ENCODE measurements at places on chromosomes 11 and 22.

DNA sequence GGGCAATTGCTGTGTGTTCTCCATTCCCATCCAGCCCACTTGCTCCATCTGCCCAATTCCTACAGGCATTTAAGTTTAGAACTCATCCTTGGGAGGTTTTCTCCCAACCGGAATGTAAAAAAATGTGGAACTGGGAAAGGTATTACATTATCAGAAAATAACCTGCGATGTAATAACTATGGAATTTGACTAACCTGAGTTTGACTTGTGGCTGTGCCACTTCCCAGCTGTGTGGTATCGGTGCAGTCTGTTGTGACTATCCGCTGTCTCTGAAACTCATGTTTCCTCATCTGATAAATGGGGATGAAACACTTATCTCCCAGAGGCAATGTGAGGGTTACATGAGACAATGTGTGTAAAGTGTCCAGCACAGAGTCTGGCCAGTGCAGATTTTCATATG lies 77.6 kb downstream of the TENM4 start:
- no peak for DNase-seq

- no peak for DNase-seq
Measured at GRCh38 chr22:35134637-35135036, 68.7 kb downstream of the ISX start.

GRCh38 chr22:19710020-19710768 lies 4.1 kb upstream of the SEPTIN5 start:
- no peak for DNase-seq

GRCh38 chr11:77276271-77276670 lies 25.2 kb downstream of the GDPD4 start:
- DNase-seq = no peak

DNA sequence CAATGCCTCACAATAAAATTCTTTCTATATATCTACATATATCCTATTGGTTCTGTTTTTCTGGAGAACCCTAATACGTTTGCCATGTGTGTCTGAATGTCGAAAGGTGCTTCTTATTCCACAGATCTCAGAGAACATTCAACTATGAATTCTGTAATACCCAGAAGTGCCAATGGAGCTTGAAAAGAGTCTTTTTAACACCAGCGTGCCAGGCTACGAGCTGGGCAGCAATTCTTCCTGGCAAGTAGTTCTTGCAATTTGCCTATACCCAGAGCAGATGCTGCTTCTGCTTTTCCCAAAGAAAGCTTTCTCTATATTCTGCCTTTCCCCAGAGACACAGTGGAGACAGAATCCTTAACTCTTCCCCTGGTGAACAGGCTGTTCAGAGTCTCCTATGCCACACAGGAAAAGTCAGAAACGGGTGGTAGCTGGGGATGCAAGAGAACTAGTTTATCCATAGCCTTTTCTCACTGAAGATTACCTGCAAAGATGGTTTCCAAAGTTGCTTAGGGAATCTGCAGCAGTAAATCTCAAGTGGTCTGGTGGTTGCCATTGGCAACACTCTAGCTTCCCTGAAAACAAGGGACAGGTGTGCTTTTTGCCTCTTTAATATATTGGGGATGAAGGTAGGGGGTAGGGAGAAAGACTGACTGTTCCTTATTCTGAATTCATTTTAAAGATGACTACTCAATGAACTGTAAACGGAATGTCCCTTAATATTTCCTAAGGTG lies 16.8 kb upstream of the PAFAH1B2 start:
- no peak for DNase-seq

GRCh38 chr11:110251836-110252235 lies 44.6 kb downstream of the RDX start:
- peak; percentile 33 for DNase-seq

GRCh38 chr11:126072141-126072741 lies 9.6 kb upstream of the CDON start:
- DNase-seq = no peak

DNA sequence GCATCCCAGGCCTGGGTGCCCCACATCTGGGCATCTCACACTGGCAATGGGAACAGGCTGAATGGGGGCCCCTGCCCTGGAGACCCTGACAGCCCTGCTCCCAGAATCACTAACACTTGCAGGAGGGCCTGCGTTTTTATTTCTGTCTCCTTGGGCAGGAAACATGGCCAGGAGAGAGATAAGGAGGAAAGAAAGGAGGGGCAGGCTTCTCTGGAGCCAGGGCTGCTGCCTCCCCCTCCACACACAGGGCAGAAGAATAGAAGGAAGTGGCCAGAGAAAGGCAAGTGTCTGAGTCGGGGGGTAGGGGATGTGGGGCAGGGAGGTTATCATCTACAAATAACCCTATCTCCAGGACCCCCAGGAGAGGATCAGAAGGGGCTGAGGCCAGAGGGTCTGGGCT lies 25.5 kb upstream of the TSPAN18 start:
- DNase-seq = no peak

DNA sequence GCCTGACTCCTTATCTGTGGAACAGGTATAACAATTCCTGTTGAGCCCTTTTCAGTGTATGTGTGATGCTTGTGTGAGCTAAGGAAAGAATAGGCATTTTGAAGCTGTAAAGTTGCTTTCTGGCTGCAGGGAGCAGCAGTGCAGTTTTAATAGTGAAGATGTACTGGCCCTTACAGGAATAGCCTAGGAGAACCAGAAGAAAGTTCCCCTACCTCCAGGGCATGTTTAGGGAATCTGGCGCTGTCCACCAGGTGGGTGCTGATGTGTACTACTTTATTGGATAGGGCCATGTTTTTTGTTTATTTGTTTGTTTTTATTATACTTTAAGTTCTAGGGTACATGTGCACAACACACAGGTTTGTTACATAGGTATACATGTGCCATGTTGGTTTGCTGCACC lies 11.5 kb downstream of the BMAL1 start:
- no peak for DNase-seq

DNA sequence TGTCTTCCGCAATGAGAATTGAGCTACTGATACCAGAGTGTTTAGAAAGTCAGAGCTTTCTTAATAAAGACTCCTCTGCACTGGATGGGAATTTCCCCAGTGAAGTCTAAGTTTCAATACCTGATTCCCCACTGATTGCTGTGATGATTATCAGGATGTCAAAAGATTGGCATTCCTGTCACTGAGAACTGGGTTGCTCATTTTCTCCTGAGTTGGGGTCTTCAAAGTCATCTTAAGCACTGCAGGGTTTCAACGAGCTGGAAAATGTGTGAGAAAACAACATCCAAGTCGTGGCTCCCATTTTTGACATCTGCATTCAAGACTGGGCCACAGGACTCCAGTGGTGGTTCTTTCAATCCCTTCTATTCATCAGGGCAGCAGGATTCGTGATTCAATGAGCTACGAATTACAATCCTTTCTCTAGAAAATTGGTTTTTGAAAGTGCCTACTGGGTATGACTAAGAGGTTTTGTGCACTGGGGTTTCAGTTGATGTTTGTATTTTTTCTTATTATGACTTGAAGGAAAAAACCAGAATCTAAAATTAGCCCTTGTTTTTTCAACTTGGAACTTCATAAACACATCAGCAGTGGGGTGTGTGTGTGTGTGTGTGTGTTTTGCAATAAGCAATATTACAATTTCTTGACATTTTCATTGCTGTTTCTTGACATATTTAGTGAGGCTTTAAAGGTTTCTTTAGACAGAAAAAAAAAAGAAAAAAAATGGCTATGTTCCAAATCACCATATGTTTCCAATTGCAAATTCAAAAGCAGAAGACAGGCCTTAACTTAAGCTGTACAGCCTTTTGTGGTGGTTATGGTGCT lies 233.0 kb downstream of the FAM76B start:
- DNase-seq = no peak

GRCh38 chr22:33952776-33953175 lies 32.5 kb upstream of the LARGE1 start:
- no peak for DNase-seq

DNA sequence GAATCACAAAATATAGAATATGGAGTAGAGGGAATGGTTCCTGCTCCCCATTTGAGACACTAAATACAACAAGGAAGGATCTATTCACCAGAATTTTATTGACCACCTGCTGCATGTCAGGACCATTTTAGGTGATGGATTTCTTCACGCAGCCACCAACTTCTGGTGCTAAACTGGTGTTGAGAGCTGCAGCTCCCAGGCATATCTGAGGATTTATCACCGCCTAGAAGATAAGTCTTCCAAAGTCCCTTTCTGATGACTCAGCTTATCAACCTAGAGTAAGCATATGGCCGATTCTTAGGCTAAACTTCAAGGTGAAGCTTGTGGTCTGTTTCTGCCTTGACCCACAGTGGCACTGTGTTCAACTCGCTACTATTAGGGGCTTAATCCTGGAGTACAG lies 6.7 kb downstream of the DDI1 start:
- DNase-seq = no peak

DNA sequence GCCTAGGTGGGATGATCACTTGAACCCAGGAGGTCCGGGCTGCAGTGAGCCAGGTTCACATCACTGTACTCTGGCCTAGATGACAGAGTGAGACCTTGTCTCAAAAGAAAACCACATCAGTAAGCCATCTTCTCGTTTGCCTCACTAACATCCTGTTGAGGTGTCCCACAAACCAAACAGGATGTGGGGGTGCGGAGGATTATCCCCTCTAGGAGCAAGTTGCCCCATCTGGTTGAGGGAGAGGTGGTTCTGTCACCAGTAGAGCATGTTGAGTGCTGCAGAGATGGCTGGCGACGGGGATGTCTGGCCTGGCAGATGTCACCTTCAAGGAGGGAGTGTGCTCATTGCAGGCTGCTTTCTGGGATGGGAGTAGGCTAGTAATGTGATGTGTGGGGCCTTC lies 72.4 kb downstream of the ZNRF3 start:
- no peak for DNase-seq

DNA sequence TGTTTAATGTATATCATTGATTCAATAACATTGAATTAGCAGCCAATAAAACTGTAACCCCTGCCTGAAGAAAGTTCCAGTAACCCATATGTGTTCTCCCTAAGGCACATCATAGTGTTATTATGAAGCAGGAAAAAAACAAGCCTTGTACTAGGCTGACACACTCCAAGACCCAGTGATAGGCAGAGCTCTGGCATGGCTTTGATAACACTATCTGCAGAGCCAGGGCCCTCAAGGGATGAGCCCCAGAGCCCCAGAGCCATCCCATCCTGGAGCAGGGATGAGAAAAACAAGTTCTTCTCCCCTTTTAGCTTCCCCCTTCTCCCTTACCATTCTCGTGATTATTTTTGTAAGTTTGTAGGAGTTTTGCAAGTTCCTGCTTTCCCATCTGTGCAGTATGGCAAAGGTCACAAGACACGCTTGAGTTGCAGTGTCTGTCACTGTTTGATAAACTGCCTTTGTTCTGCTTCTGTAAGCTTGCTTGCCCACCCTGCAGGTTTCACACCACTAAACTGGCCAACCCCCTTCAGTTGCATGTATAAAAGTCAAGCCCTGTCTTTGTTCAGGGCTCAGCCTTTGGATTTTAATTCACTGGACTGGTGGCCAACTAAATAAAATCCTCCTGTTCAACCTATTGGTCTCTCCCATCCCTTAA lies 22.3 kb upstream of the GUCY1A2 start:
- no peak for DNase-seq

DNA sequence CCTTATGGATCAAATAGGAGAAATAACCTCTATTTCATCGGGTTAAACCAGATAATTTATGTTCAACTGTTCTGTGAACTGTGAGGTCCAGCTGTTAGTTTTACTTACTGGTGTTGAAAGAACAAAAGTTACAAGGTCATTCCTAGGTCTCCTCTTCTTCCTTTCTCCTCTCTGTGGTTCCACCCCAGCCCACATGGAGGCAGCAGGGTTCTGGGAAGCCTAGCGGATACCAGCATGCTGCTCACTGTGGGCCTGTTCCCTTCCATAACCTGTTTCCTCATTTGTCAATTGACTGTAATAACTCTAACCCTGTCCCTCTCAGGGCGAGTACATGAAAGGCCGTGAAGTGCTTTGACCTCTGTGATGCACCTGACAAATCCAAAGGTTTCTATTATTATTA lies 27.8 kb downstream of the RELT start:
- DNase-seq = no peak

GRCh38 chr11:13221722-13222121 lies 55.9 kb upstream of the BMAL1 start:
- DNase-seq = no peak

DNA sequence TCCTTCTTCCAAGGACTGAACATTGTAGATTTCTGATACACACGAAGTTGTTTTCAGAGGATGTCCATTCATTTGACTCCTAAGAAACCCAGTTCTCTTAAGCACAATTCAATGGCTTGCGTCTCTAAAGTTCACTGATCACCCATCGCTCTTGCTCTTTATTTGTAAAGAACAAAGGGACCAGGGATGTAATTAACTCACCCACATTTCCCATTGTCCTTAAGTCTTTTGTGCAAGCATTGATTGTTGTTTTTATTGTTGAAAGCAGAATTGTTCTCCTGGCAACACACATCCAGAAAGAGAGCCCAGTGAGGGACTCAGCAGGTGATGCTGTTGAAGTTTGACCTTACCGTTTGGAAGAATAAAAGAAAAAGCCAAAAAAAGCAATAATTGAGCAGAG lies 59.2 kb downstream of the SPON1 start:
- DNase-seq = no peak

GRCh38 chr11:8093931-8094575 lies 13.0 kb downstream of the TUB start:
- no peak for DNase-seq

DNA sequence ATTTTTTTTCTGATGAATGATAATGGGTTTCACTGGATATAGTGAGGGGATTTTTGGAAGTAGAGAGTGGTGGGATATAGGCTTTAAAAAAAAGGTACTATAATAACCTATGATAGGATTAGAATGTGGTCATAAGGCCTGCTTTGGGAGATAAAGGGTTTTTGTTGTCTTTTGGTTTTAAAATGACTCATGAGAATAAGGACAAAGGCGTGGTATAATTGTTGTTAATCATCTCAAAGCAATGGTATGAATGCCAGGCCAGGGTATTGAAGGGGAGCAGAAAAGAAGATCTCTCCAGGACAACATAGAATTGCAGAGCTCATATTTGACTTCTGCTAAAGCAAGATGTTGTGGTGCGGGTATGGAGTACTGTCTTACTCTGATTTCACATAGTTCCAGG lies 579.4 kb downstream of the JRKL start:
- DNase-seq = no peak

GRCh38 chr11:109978895-109979294 lies 114.3 kb upstream of the ZC3H12C start:
- DNase-seq = no peak

DNA sequence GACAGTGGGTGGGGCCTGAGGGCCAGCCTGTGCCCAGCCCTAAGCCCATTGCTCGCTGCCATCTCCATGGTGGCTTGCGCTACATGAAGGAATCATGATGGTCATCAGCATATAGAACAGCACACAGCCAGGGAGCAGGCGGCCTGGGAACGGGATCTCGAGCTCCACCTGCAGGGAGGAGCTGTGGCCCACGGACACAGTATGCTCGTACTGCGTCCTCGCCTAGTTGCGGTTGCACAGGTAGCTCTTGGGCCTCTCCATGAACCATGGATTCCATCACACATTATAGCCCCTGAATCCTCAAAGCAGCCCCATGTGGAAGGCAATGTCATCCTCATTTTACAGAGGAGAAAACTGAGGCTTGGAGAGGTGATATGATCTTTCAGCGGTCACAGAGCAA lies 15.1 kb downstream of the SEC14L4 start:
- no peak for DNase-seq
